ENCODE measurements at places on chromosomes 16 and 17. TPM values are rescaled to one million over a fixed set of nuclear protein-coding genes. Genes with fewer than 3 reads are reported as not detected.

DNA sequence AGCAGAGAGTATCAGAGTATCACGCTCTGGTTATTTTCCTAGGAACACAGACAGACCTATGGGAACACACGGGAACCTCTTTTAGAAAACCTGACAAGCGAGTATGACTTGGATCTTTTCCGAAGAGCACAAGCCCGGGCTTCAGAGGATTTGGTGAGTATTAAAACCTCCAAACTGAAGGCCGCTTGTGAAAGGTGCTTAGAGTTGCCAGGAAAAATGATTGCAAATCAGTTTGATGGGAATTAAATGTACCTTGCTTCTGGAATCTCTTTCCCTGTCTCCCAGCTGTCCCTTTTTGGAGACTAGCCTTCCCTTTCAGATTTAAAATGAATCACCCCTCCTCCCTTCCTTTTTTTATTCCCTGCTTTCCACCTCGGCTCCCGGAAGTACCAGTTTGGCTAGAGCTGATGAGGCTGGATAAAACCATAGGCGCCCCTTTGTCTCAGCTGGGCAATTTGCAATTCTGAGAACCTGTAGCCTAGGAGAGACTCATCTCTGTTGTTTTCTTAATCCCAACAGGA lies 27.3 kb downstream of the KAT7 start:
- no peak for DNase-seq
- H3K36me3 ChIP-seq, result peaks cover 32% of the 10 kb centered on the region
- no peaks in the 10 kb centered on the region for H3K27me3 ChIP-seq
- H3K4me3 ChIP-seq, result no peak overlapping the region

The KCNAB3 gene
- 5.3 TPM for total RNA-seq

GRCh38 chr16:27203507-27204311 lies at the start of gene KDM8:
TSS of gene KDM8 (plus strand) at chr16:27203526. CDS start at chr16:27210124, 6,598 bp downstream.
- H3K4me3 ChIP-seq, result peak within 1 kb of the TSS; percentile 95
- peaks cover 46% of the 10 kb centered on the region for H3K4me1 ChIP-seq
- H3K27ac ChIP-seq, result peak within 1 kb of the TSS; percentile 97
- peaks cover 6% of the 10 kb centered on the region for H3K36me3 ChIP-seq

The HSD11B2 gene
- total RNA-seq, result 0.71 TPM

- no peak for DNase-seq
- H3K27me3 ChIP-seq, result peaks cover 54% of the 10 kb centered on the region
- no peaks in the 10 kb centered on the region for H3K36me3 ChIP-seq
Observed at GRCh38 chr17:39607057-39607850, 466 bp downstream of the NEUROD2 start.

DNA sequence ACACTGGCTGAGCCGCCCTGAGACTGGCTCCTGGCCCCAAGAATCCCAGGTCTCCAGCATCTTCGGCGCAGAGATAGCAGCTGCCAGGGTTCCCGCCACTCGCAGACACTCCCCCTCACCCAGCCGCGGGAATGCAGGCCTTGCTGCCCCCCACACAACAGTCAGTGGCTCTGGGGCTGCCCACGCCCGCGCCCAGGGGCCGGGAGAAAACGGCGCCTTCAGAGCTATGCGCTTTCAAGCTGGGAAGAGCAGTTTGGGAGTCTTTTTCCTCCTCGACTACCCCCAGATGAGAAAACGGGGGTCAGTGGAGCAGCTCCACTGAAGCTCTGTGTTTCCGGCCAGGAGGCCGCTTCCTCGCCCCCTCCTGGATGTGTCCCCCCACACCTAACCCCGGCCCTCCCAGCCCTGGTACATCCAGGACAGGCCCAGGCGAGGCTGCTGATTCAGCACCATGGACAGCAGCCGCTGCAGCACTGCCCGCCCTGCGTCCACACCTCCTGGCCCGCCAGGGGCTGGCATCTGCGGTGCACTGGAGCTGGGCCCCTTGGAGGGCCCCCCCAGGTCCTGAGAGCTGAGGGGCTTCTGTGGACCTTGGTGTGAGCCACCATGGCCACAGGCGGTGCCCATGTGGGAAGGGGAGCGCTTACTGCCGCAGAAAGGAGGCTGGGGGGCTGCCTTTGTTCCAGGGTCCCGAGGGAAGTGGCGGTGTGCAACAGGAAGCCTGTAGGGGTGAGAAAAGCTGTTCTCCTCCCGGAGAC lies 35.7 kb downstream of the CACNA1H start:
- H3K27ac ChIP-seq, result no peak overlapping the region
- no peaks in the 10 kb centered on the region for H3K27me3 ChIP-seq
- H3K4me1 ChIP-seq, result no peaks in the 10 kb centered on the region
- no peaks in the 10 kb centered on the region for H3K36me3 ChIP-seq

The RAB26 gene
- 0.33 TPM for total RNA-seq

DNA sequence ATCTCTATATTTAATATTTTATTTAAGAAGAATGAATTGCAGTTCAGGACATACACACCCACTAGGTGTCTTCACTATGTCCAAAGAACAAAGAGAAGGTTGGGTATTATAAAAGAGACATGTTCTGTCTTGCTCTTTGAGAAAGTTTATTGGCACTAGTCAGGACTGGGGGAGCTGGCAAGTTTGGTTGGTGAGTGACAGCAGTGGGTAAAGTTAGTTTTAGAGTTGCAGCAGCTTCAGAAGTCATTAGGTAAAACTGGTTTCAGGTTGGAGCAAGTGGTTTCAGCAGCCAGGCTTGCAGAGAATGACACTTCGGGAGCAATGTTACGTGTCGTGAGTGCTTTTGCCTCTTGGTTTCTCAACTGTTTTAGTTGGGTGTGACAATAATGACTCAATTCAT lies 142.2 kb upstream of the HS3ST3A1 start:
- DNase-seq, result no peak
- no peaks in the 10 kb centered on the region for H3K4me1 ChIP-seq
- H3K27ac ChIP-seq, result no peak overlapping the region

The TAT gene
- total RNA-seq, result not detected

DNA sequence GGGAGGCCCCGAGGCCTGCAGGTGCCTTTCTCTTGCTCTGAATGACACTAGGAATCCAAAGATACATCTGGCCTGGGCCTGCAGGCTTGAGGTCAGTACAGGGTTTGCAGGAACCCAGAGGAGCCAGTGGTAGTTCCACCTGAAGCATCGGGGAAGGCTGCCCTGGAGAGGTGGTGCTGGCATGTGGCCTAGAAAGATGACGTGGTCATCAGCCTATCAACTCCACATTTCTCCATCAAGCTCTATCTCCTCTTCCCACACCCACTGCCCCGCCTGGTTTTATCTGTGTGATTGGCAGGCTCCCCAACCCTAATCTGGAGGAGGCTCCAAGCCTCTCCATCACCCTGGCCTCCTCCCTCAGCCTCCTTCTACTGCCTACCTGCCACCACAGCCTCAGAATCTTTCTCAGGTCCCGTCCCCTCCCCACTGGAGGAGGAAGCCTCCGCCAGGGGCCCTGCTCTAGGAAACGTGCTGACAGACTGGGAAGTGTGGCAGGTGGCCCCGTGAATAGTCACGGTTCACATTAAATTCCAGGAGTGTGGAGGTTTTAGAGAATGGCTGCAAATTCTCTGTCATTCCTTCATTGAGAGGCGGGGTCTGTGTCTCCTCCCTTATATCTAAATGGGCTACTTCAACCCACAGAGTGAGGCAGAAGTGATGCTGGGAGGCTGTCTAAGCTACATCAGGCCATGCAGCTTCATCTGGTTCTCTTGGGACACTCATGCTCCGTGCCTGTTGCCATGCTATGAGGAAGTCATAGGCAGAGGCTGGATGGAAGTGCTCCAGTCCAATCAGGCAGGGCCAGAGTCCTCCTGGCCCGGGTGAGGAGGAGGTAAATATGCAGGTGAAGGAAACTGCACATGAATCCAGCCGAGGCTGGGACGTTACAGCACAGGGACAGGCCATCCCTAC lies 11.4 kb upstream of the MAP2K3 start:
- no peaks in the 10 kb centered on the region for H3K36me3 ChIP-seq
- H3K27ac ChIP-seq, result peak overlapping the region; percentile 10
- no peak for DNase-seq
- H3K4me3 ChIP-seq, result no peak overlapping the region
- H3K27me3 ChIP-seq, result no peaks in the 10 kb centered on the region

- H3K4me3 ChIP-seq, result peak within 1 kb of the TSS; percentile 94
- peak; percentile 99 for DNase-seq
- H3K4me1 ChIP-seq, result peaks cover 59% of the 10 kb centered on the region
- peaks cover 4% of the 10 kb centered on the region for H3K27me3 ChIP-seq
- peaks cover 34% of the 10 kb centered on the region for H3K36me3 ChIP-seq
Observed at GRCh38 chr17:7239091-7240027, at the start of gene PHF23. TSS of gene PHF23 (minus strand) at chr17:7239457. CDS start at chr17:7239279, 178 bp downstream.

The TMEM114 gene
- not detected for total RNA-seq

The CACNA1G gene
- total RNA-seq, result not detected

- H3K4me3 ChIP-seq, result no peak overlapping the region
- DNase-seq, result no peak
- H3K36me3 ChIP-seq, result no peaks in the 10 kb centered on the region
- no peaks in the 10 kb centered on the region for H3K27me3 ChIP-seq
Observed at GRCh38 chr17:58302919-58303585, 22.3 kb upstream of the MPO start.

The MAP2K6 gene
- 2.2 TPM for total RNA-seq

The CHST4 gene
- not detected for total RNA-seq

Data from activated CD4-positive, alpha-beta memory T cell treated with anti-CD3 and anti-CD28 coated beads for 36 hours (primary cell).